A549 (cell line): ENCODE measurements at places on chromosomes 5 and 9.
A peak's percentile ranks its signal among the peaks of the same experiment; 100 is the strongest.

- peak; percentile 61 for DNase-seq
These were observed 8.5 kb downstream of the BAAT start for GRCh38 chr9:101376111-101376848.

DNA sequence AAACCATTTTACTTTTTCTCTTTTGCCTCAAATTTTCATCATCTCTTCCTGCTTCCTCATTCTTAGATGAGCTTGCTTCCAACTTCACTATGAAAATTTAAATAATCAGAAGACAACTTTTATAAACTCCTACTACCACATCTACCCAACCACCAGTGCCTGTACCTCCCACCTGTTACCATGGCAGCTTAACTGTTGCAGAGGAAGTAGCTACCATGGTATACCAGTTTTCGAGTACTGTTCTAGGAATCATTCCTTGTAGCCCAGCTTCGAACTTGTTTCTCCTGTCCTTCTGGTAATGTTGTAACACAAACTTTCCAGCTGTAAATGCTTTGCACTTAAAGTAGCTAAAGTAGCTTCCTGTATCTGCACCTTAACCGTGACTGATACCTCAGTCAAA lies 266.8 kb upstream of the NREP start:
- no peak for DNase-seq

GRCh38 chr9:4197548-4197947 lies 102.3 kb downstream of the GLIS3 start:
- DNase-seq: peak; percentile 55

DNA sequence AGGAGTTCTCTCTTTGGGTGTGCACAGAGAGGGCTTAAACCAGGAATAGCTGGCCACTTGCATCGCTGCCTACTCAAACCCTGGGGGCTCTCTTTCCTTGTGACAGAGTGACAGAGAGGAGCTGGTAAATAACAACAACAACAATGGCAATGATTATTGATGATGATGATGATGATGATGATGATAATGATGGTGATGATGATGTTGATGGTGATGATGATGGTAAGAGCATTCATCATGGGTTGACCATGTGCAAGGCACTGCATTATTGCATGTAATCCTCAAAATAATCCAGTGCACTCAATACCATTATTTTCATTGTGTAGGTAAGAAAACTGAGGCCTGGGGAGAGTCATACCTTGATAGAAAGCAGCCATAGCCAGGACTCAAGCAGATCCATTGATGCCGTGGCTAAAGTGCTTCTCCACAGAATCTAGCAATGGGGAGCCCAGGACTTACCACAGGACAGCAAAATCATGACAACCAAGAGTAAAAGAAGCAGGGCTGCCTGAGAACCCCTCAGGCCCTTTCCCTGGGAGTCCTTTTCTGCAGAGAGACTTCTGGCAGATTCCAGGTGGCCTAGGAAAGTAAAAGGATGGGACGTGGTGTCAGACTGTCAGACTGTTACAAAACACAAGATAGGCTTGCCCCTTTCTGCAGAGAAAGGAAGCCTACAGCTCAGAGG lies 4.8 kb downstream of the FOXI1 start:
- DNase-seq: no peak

DNA sequence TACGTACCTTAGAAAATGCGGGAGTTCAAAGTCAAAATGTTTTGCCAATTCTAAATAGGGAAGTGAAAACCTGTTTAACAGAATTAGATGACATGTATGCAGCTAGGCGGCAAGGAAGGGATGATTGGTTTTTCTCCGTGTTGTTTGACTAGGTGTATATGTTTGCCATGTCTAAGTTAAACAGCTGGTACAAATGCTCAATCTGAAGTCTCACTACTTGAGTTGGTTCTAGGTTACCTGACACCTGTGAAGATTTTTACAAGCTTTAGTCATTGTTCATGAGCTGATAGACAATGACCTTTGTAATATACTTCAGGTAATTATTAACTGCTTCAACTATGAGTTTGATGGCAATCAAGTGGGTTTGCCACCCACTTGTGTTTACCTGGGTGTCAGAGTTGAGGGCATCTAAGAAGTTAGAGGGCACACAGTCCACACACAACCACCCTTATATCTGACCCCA lies 74.3 kb downstream of the SLC44A1 start:
- DNase-seq: no peak

GRCh38 chr9:15972760-15973159 lies 419.9 kb downstream of the CCDC171 start:
- DNase-seq: no peak

GRCh38 chr9:88230612-88231011 lies 92.3 kb upstream of the SPATA31C2 start:
- no peak for DNase-seq

DNA sequence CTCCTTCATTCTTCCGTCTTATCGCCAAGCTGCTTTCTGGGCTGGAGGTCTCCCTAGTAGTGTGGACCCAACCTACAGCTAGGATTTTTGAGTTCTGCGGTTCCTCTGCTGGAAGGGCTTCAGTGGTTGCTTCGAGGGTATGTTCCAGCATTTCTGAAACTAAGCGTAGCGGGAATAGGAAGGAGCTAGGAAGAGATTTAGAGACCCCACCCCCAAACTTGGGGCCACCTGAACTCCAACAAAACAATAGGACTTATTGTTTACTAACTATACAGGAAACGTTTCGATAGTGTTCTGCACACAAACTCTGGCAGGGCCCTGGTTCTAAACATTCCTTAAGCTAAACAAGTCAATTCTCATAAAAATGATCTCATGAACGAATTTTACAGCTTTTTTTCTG lies 346.7 kb downstream of the PLK2 start:
- no peak for DNase-seq

DNA sequence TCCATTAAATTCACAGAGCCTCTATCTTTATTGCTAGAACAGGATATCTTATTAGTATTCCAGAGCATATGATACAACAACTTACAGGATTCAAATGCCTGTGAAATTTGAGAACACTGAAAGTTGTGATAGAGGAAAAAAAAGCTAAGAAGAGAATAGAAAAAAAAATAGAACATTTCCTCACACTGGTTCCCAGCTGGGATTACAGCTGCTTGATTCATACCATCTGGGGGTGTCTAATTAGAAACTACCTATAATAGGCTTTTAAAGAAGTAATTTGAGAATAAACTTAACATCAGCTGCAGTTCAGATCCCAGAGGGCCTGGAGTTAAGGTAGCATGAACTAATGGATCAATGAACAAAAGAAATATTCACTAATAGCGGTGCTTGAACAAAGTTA lies 922.0 kb downstream of the CDH12 start:
- DNase-seq: no peak

- no peak for DNase-seq
These were observed 45.7 kb upstream of the CTXN3 start for GRCh38 chr5:127602896-127603844.

- DNase-seq: no peak
These were observed 16.8 kb upstream of the POMT1 start for GRCh38 chr9:131485728-131486422.

DNA sequence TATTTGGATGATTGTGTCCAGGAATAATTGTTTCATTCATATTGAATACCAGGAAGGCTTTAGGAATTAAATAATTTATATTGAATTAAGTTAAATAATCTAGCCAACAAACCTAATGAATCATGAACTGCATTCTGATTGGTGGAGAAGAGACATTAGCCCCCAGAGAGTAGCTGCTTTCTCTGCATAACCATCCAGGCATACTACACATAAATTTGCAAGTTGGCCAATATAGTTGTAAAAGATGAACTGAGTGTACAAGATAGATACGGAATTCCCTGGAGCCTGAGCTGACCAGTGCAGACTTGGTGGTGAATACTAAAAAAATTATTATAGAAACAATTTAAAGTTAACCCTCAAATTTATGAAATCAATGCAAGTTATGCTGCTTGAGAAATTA lies 311.8 kb upstream of the KIF2A start:
- no peak for DNase-seq

GRCh38 chr9:98665501-98665900 lies 43.2 kb downstream of the GABBR2 start:
- no peak for DNase-seq

DNA sequence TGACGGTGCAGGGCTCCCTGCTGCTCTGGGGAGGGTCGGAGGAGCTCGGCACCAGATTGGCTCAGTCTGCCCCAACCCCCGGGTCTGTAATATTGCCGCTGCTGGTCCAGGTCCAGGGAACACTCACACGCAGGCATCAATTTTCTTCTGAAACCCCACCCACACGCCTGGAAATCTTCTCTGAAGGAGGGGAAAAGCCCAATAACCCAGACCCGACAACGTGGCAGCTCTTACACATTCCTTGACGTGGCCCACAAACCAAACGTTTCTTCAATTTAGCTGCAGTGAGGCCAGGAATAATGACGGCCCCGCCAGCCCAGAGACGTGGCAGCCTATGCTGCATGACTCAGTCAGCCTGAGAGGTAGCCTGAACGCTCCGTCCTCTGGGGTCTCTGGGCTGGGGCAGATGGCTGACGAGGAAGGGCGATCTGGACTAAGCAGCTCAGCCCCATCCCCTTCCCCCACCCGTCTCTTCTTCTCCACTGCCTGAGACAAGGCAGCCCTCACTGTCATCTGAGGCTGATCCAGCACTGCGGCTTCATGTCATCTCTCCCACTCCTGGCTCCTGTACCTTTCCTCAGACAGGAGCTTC lies 9.9 kb upstream of the SPARC start:
- DNase-seq: no peak

DNA sequence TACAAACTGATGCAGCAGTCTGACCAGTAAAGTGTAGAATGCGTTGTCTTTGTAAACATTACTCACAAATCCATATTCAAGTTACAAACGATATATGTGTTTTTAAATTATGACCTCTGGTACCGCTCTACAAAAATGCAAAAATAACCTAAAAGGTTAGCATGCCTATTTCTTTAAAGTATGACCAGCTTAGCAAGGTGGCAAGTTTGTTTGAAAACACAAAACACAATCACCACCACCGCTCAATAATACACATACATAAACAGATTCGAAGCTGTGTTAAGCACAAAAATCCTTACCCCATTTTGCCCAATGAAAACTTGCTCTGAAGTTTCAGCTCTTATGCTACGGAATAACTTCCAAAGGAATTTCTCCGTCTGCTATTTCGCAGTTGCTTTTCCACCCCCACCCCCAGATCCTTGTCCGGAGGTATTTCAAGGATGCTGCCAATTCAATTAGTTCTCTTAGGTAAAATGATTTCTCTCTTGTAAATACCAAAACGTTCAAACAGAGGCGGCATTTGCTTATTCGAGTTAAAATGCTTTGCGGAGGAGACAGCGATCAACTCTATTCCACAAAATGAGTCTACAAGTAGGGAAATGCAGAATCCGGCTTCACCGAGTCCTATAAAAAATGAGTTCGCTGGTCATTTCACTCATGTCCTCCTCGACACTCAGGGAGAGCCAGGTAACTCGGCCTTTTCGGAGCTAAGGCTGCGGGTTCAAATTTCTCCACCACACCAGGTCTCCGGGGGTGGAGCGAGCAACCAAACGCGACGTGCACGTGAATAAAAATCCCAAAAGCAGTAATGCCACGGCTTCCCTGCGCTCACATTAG lies 1.2 kb downstream of the HOMER1 start:
- no peak for DNase-seq

DNA sequence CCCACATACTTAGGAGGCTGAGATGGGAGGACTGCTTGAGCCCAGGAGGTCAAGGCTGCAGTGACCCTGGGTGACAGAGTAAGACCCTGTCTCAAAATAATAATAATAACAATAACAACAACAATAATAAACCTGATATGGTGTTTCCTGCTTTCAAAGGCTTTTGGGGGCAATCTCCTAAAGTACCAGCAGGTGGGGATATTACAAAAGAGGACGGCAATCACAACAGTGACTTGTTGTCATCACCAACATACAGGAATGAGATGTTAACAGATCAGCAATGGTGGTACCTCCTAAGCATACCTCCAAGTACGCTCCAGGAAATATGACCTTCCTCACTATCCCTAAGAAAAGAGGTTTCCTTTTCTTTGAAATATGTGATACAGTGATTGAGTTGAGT lies 91.1 kb upstream of the RNF180 start:
- peak; percentile 21 for DNase-seq

GRCh38 chr5:98827161-98827560 lies 53.7 kb downstream of the RGMB start:
- DNase-seq: peak; percentile 43

DNA sequence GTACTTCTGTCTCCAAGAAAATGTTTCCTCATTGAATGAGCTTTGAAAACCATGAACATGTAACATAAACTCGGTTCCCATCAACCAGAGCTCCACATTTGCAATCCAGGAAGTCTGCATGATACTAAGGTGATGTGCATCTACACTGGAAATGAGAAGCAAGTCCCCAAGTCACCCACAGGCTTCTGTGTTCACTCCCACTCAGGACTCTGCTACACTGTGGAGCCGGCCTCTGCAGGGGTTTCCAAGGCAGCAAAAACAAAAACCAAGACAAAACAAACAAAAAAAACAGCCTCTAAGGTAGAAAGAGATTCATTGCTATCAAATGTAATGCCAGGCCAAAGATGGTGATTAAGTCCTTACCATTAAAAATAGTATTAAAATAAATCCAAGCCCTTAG lies 593.7 kb downstream of the IRX1 start:
- no peak for DNase-seq

- DNase-seq: no peak
These were observed 28.4 kb downstream of the JADE2 start for GRCh38 chr5:134553821-134554267.

GRCh38 chr9:34777666-34778065 lies 67.7 kb upstream of the CCL21 start:
- no peak for DNase-seq

- no peak for DNase-seq
These were observed 3.4 kb downstream of the ARL10 start for GRCh38 chr5:176368726-176369125.

DNA sequence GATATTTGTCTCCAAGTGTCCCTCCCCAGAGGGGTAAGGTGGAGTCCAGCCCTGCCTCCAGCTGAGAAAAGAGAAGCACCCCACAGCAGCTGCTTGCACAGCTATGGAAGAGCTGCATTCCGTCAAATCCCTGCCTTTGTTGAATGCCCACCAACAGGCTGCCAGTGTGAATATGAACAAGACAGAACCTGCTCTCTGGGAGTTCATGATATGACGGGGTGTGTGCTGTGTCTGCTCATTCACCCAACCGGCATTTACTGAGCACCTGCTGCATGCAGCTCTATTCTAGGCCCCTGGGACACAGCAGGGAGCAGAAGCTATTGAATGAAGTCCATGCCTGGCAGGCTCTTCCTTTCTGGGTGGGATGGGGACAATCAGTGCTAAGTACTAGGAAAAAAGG lies 238.8 kb downstream of the GADD45G start:
- no peak for DNase-seq

- peak; percentile 31 for DNase-seq
These were observed 32.5 kb downstream of the RAB14 start for GRCh38 chr9:121169094-121169601.
